ENCODE measurements at places on chromosomes 6 and 20.

GRCh38 chr6:27599859-27600532, 127.1 kb upstream of the ZNF184 start:
- DNase-seq, result no peak

DNA sequence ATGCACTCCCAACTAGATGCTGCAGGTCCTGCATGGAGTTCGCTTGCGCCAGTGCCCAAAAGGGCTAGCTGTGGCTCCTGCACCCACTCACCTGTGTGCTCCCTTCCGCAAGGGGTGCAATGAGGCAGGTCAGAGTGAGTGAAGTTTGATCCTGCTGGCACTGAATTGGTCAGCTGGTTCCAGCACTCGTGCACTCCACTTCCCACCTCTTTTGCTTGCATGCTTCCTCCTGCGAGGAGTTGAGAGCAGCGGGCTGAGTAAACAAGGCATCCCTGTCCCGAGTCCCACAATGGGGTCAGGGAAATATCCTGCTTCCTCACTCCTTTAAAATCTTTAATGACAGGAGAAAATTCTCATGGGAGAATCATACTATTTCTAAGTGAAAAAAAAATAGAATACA, 86.2 kb downstream of the LCA5 start:
- DNase-seq, result no peak

- no peak for DNase-seq
Measured at GRCh38 chr20:10047427-10047826, 12.6 kb downstream of the ANKEF1 start.

- no peak for DNase-seq
Measured at GRCh38 chr20:36234771-36235320, 1.4 kb upstream of the AAR2 start.

DNA sequence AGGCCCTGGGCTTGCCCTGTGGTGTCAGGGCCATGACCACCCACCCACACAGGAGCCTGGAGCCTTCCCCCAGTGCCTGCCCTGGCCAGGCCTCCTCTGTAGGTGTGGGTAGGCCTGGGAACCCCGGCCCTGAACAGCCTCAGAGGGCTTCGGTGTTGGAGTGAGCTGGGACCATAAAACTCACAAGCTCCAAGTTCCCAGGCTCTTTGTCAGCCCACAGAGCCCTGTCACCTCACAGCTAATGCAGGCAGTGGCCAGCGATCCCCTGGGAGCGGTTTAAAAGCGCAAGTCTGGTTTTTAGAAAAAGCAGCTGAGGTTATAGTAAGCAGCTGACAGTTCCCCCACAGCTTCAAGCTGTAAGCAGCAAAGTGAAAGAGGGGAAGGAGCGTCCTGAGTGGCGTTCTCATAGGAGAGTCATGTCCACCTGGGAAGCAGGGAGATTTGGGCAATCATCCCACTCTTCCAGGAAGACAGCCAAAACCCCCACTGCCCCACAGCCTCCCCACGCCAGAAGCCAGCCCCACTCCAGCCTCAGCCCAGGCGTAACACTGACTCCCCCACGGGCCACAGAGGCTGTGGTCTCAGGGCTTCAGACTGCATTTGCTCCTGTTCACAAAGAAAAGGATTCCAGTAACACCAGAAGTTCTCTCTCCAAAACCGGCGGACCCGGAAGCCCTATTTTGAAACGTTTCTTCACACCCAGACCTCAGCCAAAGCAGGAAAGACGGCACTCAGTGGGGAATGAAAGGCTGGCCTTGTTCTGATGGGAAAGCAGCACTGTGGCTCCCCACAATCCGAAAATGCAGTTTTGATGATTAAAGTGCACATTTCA, 34.3 kb upstream of the FOXC1 start:
- DNase-seq, result no peak

- no peak for DNase-seq
Measured at GRCh38 chr6:88492824-88493223, 326.7 kb upstream of the CNR1 start.

DNA sequence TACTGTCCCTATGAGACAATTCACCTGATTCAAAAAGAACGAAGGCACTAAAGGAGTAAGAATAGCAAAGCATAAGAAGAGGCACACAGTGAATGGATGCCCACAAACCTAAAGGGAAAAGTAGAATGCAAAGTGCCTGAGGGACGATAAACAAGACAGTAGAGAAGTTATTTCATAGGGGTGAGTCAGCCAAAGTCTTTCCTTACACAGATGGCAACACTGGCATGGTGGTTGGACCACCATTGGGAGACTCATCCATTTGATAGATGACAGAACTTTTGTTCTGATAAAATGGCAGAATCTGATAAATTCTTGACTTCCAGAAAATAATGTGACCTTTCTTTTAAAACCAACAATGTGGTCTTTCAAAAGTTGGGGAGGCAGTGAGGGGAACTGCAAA, 148.1 kb upstream of the HDAC2 start:
- DNase-seq, result no peak

GRCh38 chr20:54067606-54068174, 2.7 kb downstream of the BCAS1 start:
- no peak for DNase-seq

- no peak for DNase-seq
Measured at GRCh38 chr6:105785066-105785811, 300.9 kb upstream of the PRDM1 start.

DNA sequence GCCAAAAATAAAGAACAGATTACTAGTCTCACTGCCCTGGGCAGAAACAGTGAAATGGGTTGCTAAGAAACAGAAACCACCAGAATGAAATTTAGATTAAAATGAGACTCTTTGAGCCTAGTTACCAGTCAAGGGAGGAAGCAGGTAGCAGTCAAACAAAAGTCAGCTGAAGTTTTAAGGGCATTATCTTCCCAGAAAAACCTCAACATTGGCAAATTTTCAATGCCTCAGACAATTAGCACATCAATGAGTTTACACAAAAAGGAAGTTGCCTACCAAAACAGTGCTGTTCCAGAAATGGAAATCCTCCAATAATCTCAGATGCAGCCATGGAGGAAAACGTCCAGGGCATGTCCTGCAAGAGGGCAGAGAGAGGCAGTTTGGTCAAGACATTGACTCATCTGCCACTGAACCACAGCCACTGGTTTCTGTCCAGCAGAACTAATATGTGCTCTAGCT, 399.7 kb upstream of the ADGRB3 start:
- DNase-seq, result no peak

Measured in hippocampal formation (tissue), 2 donors.